Activated naive CD4-positive, alpha-beta T cell (primary cell): ENCODE measurements at places on chromosomes 2 and 18.

DNA sequence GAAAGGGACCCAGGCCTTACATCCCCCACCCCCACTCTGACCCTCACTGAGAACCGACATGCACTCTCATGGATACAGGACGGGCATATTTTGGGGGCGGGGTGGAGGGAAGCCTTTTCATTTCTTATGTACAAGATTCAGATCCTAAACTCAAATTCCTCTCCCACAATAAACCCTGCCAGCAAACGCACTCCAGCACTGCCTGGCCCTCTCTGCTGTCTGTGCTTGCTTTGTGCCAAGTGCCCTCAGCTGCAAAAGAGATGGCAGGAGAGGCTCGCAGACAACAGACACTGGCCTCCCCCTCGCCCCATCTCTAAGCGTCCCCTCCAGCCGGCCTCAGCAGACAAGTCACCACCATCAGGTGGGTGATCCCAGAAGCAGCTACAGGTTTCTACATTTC is 42.4 kb downstream of the FAM168B start:
- no peak for DNase-seq

- no peak for DNase-seq
Observed at GRCh38 chr2:33292981-33293595, 183.4 kb upstream of the RASGRP3 start.

- DNase-seq = no peak
Observed at GRCh38 chr2:194301946-194302345, 1355.1 kb upstream of the SLC39A10 start.

DNA sequence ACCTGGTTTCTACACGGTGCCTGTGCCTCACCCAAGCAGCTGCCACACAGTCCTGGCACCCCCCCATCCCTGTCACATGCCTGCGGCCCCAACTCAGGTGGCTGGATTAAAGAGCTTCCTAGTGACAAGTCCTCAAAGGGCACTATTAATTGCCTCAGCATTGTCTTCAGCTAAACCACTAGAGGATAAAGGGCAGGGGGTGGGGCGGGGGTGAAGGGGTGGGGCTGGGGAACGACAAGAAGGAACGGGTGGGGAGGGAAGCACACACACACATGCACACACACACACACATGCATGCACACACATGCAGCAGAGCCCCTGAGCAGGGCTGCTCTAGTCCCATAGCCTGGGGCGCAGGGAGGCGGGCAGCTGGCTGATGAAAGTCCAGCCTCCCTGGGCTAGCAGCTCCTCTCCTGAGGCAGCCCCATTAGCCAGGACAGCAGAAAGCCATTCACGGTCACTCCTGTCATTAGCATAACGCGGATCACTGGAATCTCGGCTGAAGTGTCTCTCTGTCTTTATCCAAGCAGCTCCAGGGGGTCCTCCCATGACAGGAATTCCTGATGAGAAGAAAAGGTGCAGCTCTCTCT is 7.4 kb upstream of the TEX261 start:
- DNase-seq = no peak

GRCh38 chr2:20446255-20446916 is 488 bp upstream of the RHOB start:
- no peak for DNase-seq

- DNase-seq = no peak
Observed at GRCh38 chr2:204550751-204551511, 5.7 kb downstream of the PARD3B start.

DNA sequence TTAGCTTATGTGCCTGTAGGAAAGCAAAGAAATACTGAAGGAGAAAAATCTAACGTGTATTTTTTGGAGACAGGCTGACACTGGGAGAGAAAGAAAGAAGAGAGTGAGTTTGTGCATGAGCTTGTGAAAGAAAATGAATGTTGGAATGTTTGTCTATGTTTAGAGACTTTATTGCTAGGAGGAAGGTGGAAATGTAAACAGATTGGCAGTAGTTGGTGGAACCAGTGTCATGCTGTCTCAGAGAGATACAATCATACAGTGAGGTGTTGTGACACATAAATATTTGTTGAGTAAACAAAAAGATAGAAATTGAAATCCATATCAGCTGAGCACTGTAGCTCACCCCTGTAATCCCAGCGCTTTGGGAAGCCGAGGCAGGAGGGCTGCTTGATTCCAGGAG is 222.2 kb upstream of the MEIS1 start:
- no peak for DNase-seq

- DNase-seq = no peak
Observed at GRCh38 chr2:20966061-20966595, 77.7 kb downstream of the APOB start.
